ENCODE measurements at places on chromosomes 2 and 18.

DNA sequence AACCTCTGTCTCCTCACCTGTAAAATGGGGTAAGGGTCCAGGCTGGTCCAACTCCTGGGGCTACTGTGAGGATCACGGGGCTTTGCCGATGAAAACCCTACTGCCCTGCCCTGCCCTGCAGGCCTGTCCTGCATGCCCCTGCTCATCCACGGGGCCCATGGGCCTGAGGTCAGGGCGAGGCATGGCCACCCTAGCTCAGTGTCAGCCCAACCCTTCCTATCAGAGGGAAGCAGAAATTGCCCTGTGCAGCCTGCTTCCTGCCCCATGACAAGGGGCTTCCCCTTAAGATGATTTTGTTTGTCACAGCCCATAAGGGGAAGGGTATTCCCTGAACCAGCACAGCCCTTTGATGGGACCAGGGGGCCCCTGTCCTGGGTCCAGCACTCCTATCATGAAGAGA lies 353.6 kb upstream of the ID2 start:
- DNase-seq = no peak

DNA sequence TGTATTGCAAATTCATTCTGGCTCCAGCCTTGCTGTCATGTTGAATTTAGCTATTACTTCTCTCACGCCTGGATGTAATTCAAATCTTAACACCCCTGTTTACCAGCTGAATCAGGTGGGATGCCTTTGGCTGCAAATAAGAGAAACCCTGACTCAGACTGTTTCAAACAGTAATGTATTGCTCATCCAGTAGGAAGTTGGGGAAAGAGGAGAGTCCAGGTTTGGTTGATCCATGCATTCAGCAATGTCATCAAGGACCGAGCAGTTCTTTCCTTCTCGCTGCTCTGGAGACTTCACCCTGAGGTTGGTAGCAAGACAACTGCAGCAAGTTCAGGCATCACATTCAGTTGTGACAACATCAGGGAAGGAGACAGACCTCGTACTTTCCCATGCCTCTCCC lies 6.4 kb upstream of the DARS1 start:
- no peak for DNase-seq

GRCh38 chr2:39648580-39648979 lies 17.1 kb upstream of the TMEM178A start:
- no peak for DNase-seq

DNA sequence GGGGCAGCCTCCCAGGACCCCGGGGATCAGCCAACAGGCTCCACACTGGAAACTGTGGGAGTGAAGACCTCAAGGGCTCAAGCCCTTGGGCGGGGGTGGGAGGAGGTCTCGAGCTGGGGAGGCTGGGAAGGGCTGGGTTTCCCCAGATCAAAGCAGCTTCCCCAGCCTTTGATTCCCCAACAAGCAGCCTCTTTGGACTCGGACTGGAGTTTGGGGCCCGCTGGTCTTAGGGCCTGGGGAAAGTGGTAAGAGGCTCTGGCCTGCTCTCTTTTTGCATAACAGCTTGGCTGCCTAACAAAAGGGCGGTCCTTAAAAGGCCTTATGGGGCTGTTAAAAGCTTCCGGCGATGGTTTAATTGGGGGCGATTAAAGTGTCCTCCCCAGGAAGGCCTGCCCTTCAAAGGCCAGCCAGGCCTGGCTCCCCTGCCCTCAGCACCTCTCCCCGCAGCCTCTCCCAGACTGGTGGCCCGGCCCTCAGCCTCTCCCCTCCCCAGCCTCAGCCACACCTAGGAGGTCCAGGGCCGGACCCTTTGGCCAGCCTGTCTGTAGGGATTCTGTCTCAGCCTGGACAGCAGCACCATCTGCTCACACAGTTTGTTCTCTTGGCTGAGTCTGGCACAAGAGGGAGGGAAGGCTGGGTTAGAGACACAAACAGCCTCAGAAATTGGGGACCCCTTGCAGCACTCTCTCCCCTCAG lies 39.6 kb downstream of the ZFP36L2 start:
- no peak for DNase-seq

- DNase-seq = no peak
Measured at GRCh38 chr18:62832282-62832681, 116.9 kb downstream of the PHLPP1 start.

- DNase-seq = no peak
Measured at GRCh38 chr2:168850846-168851245, 39.4 kb downstream of the SPC25 start.

DNA sequence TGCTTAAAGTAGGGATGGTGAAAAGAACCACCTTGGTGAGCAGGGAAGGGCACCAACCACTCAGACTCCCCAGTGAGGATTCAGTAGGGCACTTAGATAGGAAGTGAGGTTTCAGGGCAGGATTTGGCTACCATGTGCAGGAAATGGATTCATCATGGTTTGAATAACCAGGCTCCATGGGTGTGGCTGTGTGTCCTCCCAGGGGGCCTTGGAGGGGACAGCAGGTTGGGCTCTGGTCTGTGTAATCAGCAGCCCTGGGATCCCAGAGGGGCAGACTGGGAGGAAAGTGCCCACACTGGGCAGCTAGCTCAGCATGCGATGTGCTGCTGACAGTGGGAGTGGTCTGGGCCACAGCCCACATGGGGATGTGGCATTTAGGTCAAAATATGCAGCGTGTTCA lies 224.6 kb downstream of the CELF4 start:
- no peak for DNase-seq

DNA sequence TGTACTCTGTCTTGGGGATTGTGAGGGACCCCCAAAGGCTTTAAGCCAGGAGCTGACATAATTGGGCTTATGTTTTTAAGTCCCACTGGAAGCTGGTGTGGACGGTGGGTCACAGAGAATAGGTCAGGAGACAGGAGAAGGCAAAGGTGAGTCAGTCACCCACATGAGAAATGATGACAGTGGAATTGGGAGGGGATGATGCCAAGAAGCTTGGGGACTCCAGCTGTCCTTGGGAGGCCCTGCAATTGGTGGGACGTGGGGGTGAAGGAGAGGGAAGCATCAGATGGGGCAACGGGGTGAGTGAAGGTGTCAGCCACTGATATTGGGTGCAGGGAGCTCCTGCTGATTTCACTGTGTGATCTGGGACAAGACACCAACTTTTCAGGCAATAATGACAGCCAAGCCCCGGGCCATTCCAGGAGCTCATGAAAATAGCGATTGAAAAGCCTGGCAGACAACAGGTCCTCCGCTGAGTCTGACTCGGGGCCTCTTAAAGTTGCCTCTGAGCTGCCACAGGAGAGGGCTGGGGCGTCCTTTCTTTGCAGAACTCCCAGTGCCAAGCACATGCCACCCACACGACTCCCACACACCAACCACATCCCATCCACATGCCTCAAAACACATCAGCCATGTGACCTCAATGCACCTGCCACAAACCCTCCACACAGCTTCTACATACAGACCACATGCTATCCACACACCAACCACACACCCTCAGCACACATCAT lies 13.4 kb downstream of the TNS1 start:
- no peak for DNase-seq

DNA sequence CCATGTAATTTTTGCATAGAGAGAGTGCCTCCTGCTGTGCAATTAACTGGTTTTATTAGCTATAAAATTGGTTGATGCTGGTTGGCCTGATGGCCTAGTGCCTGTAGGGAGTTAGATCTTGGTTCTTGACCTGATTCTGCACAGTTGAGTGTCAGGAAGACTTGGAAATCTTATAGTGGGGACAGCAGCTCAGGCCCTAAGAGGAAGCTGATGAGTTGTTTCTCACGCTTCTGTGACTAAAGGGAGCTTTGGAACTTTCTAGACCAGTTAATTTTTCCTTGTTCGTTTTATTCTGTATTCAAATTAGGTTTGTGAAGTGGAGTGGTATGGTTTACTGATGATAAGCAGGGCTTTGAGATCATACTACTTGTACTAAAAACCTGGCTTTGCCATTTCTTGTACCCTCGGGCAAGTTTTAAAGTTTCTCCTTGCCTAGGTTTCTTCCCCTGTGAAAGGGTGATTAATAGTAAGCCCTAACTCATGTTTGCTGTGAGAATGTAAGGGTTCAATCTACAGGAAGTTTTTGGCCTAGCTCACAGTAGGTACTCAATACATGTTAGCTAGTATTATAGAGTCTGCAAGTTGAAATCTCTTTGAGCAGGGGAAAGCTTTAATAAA lies 82.1 kb downstream of the MAP3K20 start:
- no peak for DNase-seq

DNA sequence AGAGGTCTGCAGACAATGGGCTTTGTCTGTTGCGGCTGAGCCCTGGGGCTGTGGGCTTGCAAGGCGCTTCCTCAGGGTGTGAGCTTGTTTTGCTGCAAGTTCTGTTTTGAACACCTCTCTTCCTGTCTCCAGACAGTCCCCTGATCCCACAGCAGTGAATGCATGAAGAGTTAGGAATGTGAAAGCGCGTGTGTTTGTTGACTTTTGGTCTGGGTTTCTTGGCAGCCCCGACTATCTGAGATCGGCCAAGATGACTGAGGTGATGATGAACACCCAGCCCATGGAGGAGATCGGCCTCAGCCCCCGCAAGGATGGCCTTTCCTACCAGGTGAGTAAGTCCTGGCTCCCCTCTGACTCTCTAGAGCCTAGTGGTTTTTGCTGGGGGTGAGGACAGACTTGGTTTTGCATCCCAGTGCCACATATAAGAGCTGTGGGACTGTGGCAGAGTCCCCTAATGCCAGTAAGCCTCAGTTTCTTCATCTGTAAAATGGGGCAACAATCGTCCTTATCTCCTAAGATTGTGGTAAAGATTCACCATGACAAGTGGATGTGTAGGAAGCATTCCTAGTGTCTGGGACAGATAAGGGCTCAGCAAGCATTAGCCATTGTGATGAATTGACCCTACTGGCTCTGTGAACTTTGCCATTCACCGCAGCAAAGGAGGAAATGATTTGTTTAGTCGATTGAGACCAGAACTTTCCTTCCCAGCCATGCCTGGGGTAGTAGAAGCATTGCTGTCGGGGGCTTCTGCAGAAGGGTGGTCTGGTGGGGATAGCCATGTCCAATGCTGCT lies 3.0 kb downstream of the LBH start:
- peak; percentile 69 for DNase-seq

DNA sequence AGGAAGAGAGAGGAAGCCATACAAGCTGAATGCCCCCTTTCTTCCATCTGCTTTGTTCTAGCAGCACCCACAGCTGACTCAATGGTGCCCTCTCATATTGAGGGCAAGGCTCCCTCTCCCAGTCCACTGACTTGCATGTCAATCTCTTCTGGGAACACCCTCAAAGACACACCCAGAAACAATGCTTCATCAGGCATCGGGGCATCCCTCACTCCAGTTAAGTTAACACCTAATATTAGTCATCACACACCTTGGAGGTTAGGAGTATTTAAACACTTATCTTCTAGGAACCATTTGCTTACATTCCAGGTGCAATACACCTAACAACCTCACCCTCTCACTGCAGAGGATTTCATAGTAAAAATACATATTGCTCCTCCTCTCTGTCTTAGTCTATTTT lies 993.5 kb upstream of the DDX18 start:
- DNase-seq = no peak

- DNase-seq = no peak
Measured at GRCh38 chr2:46200861-46201605, 96.2 kb upstream of the EPAS1 start.

- peak; percentile 42 for DNase-seq
Measured at GRCh38 chr2:45653122-45653913, 1.8 kb downstream of the PRKCE start.

DNA sequence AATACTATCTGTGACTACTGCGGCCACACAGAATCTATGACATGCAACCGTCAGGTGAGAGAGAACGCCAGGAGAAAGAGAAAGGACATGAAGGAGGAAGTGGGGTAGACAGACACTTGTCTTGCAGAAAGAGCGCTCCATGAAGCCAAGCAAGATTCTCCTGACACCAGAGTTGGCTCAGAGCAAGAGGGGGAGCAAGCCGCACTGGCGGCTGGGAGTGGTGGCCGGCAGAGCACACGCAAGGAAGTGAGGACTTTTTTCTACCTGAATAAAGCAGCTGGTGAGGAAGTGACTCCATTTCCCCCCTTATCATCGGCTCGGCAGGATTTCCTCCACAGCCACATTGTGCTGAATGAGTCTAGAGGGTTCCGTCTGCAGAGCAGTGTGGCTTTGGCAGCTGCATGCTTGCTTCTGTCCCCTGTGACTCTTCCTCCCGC lies 181.6 kb downstream of the BCL2 start:
- peak; percentile 14 for DNase-seq
